ENCODE measurements at places on chromosomes 2 and 18.

- DNase-seq, result no peak
Measured at GRCh38 chr2:18304849-18305248, 255.6 kb downstream of the RDH14 start.

GRCh38 chr2:222610746-222611145 lies 45.1 kb downstream of the FARSB start:
- no peak for DNase-seq

DNA sequence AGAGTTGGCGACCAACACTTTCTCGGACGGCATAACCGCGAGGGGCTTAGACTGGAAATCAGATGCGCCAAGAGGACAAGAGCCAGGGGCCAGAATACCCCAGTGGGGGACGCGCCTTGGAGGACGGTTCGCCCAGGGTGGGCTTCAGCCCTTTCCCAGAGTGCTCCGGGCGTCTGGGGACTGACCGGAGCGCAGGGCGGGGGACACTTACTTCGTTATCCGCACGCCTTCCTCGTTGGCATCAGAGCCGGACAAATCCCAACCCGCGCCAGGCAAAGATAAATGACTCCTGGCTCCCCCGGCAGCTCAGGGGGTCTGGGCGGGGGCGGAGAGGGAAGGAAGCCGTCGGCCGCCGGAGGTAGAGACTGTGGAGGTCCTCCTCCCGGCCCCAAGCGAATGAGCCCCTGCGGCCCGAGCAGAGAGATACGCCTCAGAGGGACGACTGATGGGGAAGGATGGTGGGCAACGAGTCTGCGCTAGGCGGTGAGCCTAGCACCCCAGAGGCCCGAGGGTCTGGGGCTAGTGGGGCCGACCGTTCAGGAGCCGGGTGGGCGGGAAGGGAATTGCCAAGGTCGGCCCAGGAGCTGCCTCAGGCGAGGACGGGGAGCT lies 4.7 kb upstream of the SATB2 start:
- DNase-seq, result no peak

DNA sequence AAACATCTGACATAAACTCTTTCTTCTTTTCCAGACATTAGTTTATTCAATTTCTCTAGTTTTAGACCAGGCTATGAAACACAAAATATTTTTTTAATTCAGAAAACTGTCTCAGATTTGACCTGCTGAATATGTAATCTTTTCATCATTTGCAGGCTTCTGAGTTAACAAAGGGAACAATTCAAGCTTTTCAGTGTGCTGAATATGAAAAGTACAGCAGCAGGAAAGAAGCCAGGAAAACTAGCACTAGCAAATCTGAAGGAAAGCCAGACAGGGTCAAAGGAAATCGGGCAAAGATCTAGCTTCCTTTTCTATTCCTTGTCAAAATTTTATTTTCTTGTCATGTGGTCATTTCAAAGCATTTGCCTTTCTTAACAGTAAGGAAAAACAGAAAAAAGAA lies 35.3 kb downstream of the ACVR1C start:
- no peak for DNase-seq

- no peak for DNase-seq
Measured at GRCh38 chr2:7083580-7084509, 166.6 kb downstream of the RNF144A start.

GRCh38 chr2:99971326-99971900 lies 171.0 kb downstream of the AFF3 start:
- DNase-seq, result no peak

DNA sequence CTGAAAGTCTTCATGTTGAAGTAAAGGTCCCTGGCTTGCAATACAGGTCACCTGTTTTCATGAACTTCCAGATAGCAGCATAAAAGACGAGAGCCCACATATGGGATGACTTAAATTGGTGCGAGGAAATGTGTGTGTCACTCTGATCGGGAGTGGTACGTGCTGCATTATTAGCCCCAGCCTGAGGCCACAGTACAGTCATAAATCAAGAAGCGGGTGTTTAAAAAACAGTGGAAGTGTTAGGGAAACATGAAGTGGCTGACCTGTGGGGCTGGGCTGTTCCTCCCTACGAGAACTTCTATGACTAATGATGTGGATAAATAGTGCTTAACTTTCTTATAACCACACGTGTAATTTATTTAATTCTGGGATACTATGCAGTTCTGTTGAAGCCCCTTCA lies 24.4 kb downstream of the RDH14 start:
- DNase-seq, result no peak

GRCh38 chr2:26591619-26592505 lies 49.3 kb downstream of the CIB4 start:
- DNase-seq, result no peak

- DNase-seq, result no peak
Measured at GRCh38 chr2:146661473-146662096, 1183.2 kb upstream of the ACVR2A start.

GRCh38 chr2:113965644-113966043 lies 75.8 kb downstream of the ACTR3 start:
- no peak for DNase-seq

DNA sequence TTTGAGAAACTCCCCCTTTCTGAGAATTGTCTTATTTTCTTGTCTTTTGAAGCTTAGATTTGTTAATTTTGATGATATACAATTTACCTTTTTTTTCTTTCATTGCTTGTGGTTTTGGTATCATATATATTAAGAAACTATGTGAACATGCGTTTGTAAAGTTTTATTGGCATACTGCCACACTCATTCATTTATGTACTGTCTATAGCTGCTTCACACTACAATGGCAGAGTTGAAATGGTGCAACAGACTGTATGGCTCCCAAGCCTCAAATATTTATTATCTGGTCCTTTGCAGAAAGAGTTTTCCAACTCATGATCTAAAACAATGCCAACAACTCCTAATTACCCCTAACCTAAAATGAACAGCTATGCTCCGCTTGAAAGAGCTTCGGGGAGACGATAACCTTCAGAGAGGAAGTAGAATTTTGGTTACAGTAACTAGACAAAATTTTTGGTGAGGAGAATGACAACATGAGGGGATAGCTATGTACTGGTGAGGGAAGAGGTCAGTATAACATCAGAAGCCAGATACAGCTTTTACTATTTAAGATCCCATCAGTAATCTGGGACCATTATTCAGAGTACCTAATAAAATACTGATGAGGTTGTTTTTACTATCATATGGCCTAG lies 16.1 kb downstream of the PPP3R1 start:
- DNase-seq, result no peak

- no peak for DNase-seq
Measured at GRCh38 chr2:165467921-165468320, 1.6 kb upstream of the CSRNP3 start.

DNA sequence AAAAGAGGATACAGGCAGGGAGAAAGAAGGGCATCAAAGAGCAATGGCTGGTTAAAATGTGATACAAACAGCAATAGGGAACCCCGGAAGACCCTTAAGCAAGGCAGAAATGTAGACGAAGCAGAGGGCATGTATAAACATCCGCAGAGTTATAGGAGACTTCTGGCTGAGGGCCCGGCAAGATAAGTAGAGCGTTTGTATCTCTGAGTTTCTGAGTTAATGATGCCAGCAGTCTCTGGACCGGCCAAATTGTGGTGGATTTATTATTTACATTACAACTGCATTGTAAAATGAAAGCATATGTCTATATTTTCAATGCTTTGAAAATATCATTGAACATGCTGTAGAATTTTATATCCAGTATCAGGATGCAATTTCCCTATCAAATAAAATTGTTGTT lies 148.0 kb upstream of the KCTD1 start:
- DNase-seq, result no peak

GRCh38 chr2:20291106-20291564 lies 59.5 kb downstream of the PUM2 start:
- DNase-seq, result no peak

DNA sequence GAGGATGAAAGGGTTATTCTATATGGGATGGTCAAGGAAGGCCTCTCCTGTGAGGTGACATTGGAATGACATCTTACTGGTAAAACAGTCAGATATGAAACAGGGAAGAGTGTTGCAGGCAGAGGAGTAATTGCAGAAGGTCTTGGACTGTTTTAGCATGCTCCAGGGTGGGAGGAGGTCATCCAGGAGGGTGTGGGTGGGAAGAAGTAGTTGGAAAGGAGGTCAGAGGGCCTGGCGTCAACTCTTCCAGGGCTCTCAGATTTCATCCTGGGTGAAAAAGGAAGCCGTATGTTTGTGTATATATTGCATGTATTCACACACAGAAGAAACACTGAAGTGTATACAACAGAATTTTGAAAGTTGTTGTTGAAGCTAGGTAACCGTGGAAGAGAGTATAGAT lies 48.2 kb downstream of the ATP9B start:
- no peak for DNase-seq

DNA sequence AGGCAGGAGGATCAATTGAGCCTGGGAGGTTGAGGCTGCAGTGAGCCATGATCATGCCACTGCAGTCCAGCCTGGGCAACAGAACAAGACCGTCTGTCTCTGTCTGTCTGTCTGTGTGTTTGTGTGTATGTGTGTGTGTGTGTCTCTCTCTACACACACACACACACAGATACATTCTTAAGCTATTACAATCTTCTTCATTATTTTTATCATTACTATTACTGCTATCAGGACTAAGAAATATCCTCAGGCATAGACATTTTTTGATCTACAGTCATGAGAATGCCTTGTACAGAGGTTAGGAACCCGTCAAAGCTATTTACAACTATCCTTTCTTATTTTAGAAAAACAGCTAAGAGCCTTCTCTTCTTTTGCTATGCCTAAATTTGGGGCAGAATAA lies 207.4 kb downstream of the NEDD4L start:
- no peak for DNase-seq

- DNase-seq, result no peak
Measured at GRCh38 chr2:47196046-47196445, 40.9 kb upstream of the STPG4 start.

- no peak for DNase-seq
Measured at GRCh38 chr18:47206945-47207637, 30.9 kb upstream of the IER3IP1 start.

DNA sequence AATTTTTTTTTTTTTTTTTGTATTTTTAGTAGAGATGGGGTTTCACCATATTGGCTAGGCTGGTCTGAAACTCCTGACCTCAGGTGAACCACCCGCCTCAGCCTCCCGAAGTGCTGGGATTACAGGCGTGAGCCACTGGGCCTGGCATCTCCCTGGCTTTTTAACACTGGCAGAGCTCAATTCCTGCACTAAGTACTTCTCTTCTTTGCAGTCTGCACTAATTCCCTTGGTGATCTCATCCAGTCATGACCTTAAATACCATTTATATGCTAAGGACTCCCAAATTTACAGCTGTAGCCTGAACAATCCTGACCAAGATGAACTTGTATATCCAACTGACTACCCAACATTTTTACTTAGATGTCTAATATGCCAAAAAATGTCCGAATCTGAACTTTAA lies 10.2 kb downstream of the PREPL start:
- DNase-seq, result no peak

DNA sequence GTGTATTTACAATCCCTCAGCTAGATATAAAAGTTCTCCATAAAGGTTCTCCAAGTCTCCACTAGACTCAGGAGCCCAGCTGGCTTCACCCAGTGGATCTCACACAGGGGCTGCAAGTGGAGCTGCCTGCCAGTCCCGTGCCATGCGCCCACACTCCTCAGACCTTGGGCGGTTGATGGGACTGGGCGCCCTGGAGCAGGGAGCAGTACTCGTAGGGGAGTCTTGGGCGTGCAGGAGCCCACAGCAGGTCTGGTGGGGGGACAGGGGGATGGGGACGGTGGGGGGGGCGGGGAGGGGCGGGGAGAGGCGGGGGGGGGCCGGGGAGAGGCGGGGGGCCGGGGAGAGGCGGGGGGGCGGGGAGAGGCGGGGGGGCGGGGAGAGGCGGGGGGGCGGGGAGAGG lies 54.7 kb upstream of the RND3 start:
- no peak for DNase-seq

DNA sequence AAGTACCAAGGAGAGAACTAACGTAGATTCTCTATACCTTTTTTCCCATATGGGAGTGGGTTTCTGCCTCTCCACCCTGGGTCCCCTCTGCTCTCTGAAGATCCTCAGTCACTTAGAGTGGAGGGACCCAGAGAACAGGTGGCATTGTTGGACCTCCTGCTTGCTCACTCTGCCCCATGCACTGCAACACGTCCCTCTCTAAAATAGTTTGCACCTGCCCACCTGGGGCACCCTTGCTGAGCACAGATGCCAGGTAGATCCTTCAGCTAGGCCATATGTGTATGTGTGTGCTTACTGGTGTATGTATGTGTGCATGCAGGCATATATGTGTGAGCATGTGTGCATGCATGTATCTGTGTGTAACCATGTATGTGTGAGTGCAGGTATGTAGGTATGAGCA lies 2.2 kb downstream of the IL36RN start:
- DNase-seq, result no peak

DNA sequence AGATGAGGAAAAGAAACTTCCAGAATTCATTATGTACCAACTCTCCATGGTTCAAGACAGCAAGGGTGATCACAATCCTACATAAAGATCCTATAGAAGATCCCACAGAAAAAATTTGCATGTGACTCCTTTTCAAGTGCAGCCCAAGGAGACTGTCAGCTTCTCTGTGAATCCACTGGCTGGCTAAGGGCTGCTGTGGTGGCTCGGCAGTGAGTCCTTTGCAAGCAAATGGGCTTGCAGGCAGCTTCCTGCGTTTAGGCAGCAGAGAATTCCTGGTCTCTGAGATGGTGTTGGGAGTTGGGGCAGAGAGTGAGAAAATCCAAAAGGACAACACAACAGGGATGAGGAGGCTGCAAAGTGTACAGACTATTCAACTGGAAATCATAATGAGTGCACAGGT lies 43.4 kb downstream of the NABP1 start:
- no peak for DNase-seq

DNA sequence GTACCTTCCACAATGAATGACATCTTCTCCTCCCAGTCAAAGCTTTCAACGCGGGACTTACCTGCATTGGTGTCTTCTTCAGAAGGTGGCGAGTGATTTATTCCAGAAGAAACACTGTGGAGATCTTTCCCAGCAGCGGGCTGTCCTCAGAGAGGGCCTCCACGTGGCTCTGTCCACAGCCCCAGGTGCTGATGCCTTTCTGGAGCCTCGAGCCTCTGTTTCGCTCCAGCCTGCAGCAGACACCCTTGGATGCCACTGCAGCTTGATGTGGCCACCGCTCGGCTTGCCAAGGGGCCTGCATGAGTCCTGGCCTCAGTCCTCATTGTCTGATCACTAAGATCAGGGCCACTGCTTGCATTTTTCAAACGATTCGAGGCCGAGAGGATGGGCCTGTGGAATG lies 46.6 kb upstream of the GALR1 start:
- no peak for DNase-seq

DNA sequence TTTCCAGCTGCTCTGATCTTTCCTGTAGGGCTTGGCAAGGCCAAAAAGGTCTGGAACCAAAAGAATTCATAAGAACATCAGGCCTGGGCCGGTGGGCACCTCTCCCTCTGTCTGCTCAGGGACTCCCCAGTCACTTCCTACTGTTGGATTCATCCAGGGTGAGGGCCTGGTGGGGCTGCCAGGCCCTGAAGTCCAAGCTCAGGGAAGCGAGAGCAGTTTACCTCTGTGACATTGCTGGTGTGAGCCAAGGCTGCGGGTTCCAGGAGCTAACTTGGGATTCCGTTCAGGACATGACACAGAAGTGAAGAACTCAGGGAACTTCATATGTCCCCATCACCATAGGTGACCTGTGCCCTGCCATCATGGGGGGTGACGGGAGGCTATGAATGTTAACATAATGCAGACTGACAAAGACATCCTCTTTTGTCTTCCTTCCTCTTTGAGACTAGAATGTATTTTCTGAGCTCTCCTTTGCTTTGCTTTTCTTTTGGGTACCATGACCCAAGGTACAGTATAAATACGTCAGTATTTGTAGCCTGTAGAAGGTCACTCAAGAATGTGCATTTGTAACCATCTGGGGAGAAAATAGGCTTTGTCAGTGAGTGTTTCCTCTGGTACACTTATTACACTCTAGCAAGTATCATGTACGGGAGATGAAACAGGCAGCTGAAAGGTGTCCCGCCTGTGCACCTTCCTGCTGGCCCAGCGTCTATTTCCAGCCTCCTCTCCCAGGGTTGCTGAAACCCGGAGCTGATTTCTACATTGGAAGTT lies 130.5 kb upstream of the SLC1A4 start:
- no peak for DNase-seq
